ENCODE measurements at places on chromosomes 2 and 18.

DNA sequence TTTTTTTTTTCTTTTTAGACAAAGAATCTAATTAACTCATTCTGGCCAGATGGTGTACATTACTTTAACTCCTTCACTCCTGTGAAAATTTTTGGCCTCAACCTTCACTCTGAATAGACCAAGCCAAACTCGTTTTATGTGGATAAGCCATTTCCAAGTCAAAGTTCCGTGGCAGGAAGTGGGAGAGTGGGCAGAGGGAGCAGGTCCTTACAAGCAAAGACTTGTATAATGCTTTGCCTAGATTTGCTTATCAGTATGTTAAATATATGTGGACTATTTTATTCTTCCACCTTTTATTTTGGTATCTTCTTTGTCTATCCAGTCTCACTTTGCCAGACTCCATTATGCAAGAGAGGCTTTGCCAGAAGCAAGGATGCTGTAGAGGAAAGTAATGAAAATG lies 178.1 kb upstream of the TNP1 start:
- DNase-seq, result no peak

GRCh38 chr2:150028322-150028721 lies 440.7 kb upstream of the MMADHC start:
- DNase-seq, result no peak

GRCh38 chr2:81583311-81584108 lies 1279.0 kb upstream of the LRRTM1 start:
- no peak for DNase-seq

DNA sequence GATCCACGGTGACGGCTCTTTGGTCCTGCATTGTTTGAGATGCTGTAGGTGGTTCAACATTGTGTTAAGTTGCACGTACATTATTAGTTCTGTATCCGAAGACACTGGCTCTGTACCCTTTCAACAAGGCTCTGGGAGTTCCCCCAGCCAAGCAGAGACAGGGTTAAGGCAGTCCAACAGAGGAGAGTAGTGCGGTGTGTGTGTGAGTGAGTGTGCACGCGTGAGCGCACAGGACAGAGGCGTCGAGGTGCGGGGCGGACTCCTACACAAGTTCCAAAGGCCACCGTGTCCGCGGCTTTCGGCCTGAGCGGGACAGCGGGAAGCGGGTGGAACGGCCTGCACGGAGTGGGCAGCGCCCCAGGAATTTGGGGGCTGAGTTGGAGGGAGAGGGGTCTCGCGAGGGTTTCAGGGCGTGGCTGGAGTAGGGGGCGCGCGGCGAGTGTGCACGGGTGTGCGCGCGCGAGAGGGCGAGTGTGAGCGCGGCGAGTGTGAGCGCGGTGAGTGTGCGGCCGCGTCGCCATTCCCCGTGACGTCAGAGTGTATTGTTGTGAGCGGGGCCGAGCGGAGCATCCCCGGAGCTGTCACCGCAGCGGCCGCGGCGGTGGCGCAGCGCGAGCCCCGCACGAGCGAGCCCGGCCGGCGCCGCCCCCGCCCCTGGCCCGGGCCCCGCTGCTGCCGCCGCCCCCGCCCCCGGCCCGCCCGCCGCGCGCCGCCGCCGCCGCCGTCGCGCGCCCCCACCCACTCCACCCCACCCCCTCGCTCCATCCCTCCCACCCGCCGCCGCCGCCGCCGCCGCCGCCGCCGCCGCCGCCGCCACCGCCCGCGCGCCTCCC lies at the start of gene ASXL3:
Gene ASXL3, plus strand, starts transcription at position 535 of the 833 bp plus-strand sequence. CDS start 413 bp downstream, outside the sequence.
- no peak for DNase-seq

GRCh38 chr2:21452678-21453077 lies 328.9 kb downstream of the TDRD15 start:
- no peak for DNase-seq

- peak; percentile 82 for DNase-seq
These were observed 7.6 kb downstream of the ESPNL start for GRCh38 chr2:238107525-238108422.

- peak; percentile 84 for DNase-seq
These were observed 127.3 kb downstream of the PRKCE start for GRCh38 chr2:45778720-45779171.

- DNase-seq, result no peak
These were observed 52.9 kb upstream of the CAPN13 start for GRCh38 chr2:30860003-30860725.

- no peak for DNase-seq
These were observed 5.2 kb upstream of the PPP4R1 start for GRCh38 chr18:9619545-9619944.

DNA sequence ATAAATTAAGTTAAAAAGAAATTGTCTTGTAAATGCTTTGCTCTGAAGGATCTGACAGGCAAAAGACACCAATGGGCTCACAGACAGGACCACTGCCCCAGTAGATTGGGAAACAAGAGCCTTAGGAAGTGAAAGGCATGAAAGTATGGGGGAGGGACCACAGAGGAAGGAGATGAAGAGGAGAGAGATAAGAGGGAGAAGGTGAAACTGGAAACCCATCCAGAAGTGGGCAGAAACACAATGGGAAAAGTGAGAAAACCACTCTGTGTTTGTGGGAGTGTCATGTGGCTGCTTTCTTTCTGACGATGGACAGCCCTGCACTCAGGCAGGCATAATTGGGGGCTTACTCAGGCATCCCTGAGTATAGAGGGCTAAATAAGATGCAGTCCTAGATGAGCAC lies 101.5 kb upstream of the STON1 start:
- no peak for DNase-seq

DNA sequence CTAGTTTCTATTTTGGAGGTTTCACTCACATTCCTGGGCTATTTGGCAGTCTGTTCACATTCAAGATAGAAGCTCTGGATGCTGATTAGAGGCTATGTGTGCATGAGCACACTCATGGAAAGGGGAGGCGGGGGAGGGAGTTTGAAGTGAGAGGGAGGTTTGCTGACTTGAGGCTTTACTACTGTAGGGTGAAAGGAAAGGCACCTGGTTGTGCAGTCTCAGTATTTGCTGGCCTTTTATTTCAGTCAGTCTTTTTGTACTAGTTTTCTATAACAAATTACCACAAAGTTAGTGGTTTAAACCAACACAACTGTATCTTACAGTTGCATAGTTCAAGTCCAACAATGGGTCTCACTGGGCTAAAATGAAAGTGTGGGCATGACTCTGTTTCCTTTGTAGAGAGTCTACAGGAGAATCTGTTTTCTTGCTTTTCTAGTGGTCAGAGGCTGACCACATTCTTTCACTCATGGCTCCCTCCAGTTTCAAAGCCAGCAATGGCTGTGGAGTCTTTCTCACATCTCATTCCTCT lies 47.7 kb upstream of the NR4A2 start:
- DNase-seq, result no peak

GRCh38 chr2:7724336-7724735 lies 807.1 kb downstream of the RNF144A start:
- DNase-seq, result no peak

- peak; percentile 34 for DNase-seq
These were observed 31.7 kb upstream of the ASAP2 start for GRCh38 chr2:9174771-9175437.

DNA sequence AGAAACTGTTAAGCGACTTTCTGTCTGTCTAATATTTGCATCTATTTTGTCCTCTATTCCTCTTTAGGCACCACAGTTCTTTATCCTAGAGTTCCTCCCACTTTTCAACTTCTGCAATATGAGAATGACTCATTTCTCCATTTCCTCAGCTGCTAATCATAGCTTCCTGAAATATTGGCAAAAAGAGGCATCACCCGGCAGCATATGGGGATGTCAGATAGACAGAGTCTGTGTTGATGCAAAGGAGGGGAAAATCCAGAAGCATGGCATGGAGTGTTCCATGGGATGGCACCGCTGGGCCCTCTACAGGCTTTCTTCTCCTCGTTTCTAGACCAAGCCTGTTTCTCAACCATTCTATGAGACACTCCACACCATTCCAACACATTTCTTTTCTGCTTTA lies 93.4 kb downstream of the DOCK10 start:
- DNase-seq, result no peak

- no peak for DNase-seq
These were observed 242.9 kb downstream of the ARL6IP6 start for GRCh38 chr2:152961351-152961750.

DNA sequence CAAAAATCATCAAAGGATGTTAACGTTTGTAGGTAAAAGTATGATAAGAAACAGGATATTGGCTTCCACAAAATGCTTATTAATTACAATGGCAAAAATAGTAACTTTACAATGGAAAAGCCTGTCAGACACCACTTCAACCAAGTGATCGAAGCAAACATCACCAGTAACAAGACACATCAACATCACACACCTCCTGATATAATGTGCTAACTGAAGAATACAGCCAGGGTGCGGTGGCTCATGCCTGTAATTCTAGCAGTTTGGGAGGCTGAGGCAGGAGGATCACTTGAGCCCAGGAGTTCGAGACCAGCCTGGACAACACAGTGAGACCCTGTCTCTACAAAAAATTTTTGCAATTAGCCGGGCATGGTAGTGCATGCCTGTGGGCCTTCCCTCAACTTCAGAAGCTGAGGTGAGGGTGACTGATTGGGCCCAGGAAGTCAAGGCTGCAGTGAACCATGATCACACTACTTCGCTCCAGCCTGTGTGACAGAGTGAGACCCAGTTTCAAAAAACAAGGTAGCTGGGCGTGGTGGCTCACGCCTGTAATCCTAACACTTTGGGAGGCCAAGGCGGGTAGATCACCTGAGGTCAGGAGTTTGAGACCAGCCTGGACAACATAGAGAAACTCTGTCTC lies 15.0 kb downstream of the MGAT4A start:
- DNase-seq, result no peak

GRCh38 chr2:171841996-171842395 lies 52.0 kb downstream of the SLC25A12 start:
- no peak for DNase-seq

- no peak for DNase-seq
These were observed 552.3 kb downstream of the TSN start for GRCh38 chr2:122307763-122308162.

DNA sequence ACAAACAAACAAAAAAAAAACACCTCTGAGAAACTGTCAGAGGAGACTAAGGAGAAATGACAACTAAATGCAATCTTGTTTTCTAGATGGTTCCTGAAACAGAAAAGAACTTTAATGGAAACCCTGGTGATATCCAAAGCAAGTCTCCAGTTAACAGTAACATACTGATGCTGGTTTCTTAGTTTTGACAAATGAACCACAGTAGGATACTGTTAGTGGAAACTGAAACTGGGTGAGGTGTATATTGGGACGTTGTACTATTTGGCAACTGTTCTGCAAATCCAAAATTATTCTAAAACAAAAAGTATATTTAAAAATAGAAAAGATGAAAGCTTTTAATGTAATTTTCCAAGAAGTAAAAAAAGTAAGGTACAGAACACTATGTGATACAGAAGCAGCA lies 11.4 kb downstream of the SESTD1 start:
- peak; percentile 24 for DNase-seq

DNA sequence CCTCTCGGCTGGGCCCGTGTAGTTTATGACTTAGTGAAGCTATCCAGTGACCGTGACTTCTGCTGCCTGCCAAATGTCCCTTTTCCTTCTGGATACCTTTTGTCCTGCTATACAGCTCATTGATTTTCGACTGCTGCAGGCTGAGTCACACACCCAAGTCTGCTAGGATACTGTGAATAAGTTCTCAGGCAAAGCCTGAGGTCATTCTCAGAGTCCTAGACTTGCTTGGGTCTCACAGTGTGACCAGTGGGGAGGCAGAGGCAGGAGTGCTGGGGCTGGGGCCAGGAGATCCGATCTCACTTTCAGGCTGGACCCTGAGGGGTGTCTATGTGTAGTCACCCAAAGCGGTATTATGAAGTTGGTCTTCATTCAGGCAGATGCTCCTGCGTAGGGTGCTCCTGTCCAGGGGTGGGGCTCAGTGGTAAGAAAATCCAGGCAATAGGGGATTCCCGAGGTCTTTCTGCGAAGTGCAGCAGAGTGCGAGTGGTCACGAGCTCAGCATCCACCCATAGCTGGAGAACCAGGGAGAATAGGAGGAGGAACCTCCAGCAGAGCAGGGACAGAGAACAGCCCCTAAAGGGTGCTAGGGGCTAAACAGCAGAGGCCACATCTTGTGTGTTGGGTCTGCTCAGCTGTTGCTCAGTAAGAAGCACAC lies 268.6 kb upstream of the NCKAP5 start:
- no peak for DNase-seq

DNA sequence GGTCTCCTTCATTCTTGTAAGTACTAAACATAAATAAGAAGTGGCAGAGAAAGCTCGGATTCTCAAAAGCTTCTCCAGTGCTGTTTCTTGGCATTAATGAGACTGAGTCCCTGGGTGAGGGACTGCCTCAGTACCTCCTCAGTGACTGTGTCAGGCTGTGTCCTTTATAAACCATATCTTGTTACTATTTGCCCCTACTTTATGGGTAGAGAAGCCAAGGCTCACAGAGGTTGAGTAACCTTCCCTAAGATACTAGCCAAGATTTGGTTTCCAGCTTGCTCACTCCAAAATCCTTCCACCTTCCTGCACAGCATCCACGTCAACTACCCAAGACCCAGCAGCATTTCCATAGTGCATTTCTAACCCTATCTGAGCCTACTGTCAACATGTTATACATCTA lies 55.6 kb downstream of the THUMPD2 start:
- DNase-seq, result no peak

DNA sequence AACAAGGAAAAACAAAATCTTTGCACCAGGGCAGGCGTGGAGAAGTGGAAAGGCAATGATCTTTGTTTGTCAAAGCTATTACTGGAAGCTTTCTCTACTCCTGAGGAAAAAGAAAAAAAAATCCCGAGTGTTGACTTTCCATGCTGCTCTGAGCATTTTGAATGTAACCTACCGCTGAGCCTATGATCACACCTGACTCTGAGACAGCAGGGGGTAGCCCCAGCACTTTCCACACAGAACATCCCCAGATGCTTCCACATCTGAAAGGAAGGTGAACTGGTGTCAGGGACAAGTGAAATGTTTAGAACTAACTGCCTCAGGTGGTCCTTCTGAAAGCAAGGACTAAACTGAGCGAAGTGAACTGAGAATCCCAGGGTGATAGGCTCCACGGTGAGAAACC lies 1315.1 kb upstream of the DDX18 start:
- no peak for DNase-seq

- DNase-seq, result peak; percentile 69
These were observed 544.2 kb downstream of the SATB2 start for GRCh38 chr2:198913394-198914152.

- DNase-seq, result no peak
These were observed 115.1 kb downstream of the STPG4 start for GRCh38 chr2:47039913-47040562.

DNA sequence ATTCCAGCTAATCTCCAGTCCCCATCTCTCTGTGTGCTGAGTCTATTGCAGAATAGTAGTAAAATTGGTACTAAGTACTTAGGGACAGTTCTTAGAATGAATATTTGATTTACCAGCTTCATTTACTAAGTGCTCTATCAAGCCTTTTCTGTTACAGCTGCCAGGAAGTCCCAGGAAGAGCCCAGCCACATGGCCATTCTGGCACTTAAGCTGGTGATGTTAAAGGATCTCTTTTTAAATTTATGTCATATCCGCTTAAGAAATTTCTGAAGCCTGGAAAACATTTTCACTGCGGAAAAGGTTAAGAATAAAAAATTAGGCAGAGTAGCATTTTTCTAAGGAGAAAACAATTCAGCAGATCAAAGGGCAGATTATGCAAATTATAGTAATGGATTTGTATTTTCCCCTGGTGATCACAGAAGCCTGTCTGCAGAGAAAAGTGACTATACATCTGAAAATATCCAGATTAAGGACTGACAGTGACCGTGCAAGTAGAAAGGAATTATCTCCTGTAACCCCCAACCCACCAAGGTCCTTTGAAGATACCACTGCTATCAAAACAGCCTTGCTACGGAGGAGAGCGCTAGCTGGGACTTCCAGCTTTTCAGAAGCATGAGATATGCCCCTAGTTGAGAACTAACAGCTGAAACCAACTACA lies 260.8 kb downstream of the SH3BP4 start:
- DNase-seq, result no peak

Measured in NAMALWA (cell line).